RWPE1 (cell line): ENCODE measurements at places on chromosomes 6 and 20.

DNA sequence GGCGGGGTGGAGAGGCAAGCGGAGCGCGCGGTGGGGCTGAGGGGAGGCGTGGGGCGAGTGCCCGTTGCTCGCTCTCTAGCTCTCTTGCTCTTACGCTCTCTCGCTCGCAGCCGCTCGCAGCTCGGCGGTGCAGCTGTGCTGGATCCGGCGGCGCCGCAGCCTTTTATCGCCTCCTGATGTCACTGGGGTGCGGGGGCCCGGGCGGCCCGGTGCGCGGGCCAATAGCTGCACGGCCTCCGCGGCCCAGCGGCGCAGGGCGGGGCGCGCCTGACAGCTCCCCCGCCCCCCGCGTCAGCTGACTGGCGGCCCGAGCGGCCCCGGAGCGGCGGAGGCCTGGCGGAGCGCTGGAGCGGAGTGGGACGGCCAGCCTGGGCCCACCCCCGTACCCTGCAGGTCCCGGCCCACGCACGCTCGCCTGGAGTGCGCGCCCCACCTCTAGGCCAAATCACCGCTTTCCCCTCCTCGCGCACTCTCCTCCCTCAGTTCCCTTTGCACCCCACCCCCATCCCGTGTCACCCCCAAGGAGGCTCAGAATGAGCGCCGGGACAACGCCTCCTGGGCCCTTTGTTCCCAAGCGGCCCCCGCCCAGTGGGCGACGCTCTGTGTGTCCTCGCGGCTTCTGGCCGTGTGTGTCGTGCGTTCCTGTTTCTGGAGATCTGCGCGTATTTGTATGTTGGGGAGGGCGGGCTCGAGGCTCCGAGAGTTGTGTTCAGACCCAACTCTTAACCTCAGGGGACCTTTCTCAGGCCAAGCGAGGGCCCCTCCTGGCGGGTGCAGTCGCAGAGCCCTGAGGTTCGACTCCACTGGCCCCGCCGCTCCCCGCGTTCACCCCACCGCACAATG lies at the start of gene MAFB:
Gene MAFB, minus strand, starts transcription at position 137 of the 843 bp plus-strand sequence. CDS start 386 bp downstream, outside the sequence.
- DNase-seq = peak; percentile 96

- peak; percentile 36 for DNase-seq
Measured at GRCh38 chr6:56690519-56691285, 48.0 kb upstream of the DST start.

DNA sequence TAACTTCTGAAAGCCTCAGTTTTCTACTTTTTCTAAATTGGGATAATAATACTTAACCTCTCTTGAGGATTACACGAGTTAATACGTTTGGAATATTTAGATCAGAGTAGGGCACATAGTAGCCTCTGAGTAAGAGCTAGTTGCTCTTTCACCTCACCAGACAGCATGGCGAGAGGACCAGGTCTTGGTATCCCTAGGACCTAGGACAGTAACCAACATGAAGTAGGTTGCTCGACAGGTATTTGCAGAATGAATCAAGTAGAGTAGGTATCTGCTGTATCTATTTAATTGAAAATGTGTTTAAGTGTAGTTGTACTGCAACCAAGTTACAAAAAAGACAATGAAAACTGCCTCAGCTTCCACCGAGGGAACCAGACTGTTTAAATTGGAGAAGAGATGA lies 1.4 kb downstream of the CDC5L start:
- no peak for DNase-seq

DNA sequence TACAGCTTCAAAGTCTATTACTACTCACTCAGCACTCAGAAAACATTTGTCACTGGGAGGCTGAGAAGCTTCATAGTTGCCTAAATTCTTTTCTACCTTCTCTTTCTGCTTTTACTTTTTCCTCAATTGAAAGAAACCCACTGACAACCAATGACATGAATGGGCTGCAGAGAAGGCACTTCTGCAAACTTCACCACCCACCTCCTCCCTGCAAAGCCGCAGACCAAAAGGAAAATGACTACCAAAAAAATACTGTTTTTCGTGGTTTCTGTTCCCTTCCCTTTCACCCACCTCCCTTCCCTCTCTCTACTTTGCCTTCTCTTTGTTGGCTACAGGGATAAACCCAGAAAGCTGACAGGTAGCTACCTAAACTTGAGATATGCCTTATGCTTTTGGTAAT lies 3.2 kb downstream of the GNAS-AS1 start:
- no peak for DNase-seq

GRCh38 chr6:34051331-34051919 lies 94.5 kb downstream of the GRM4 start:
- DNase-seq = no peak

GRCh38 chr20:49584418-49585382 lies 16.8 kb upstream of the PTGIS start:
- no peak for DNase-seq

GRCh38 chr20:2654384-2654822 lies 2.0 kb downstream of the NOP56 start:
- no peak for DNase-seq

GRCh38 chr20:57148263-57148662 lies 118.2 kb downstream of the BMP7 start:
- DNase-seq = no peak

DNA sequence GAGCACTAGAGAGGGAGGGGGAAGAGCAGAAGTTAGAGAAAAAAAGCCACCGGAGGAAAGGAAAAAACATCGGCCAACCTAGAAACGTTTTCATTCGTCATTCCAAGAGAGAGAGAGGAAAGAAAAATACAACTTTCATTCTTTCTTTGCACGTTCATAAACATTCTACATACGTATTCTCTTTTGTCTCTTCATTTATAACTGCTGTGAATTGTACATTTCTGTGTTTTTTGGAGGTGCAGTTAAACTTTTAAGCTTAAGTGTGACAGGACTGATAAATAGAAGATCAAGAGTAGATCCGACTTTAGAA lies 2.0 kb downstream of the ID4 start:
- DNase-seq = no peak

DNA sequence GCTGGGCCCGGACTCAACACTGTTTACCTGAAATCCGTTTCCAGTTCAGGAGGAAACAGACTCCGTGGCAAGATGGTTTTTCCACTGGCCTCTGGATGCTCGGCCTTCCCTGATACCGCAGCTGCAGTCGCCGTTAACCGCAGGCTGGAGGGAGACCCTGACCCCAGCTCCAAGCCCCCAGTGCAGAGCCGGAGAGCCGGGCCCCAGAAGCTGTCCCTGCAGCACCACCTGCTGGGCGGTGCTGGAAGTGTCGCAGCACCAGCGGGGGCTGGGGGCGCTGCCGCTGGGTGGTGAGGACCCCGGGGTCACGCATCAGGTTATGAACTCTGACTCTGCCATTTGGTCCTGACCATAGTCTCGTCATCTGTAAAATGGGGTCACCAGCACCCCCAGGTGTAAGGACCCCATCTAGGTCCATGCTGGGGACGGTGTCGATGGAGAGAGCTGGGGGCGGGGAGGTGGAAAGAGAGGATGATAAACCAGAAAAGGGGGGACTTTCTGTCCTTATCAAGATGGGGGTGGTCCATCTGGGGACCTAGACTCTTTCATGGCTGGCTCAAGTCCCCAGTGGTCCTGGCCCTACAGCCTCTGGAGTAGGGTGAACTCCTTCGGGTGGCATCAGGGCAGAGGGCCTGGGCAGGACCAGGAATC lies 20.8 kb upstream of the CHRNA4 start:
- peak; percentile 68 for DNase-seq

DNA sequence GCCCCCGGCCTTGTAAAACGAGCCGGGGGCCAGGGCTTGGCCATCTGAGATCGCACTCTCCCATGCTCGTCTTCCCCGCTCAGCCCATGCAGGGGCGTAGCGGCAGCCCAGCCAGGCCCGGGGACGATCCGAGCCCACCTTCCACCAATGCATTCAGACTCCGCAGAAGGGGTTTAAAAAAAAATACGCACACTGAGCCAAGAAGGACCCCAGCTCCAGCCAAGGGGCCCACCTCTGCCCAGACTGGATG lies 320 bp downstream of the GSTA4 start:
- no peak for DNase-seq

DNA sequence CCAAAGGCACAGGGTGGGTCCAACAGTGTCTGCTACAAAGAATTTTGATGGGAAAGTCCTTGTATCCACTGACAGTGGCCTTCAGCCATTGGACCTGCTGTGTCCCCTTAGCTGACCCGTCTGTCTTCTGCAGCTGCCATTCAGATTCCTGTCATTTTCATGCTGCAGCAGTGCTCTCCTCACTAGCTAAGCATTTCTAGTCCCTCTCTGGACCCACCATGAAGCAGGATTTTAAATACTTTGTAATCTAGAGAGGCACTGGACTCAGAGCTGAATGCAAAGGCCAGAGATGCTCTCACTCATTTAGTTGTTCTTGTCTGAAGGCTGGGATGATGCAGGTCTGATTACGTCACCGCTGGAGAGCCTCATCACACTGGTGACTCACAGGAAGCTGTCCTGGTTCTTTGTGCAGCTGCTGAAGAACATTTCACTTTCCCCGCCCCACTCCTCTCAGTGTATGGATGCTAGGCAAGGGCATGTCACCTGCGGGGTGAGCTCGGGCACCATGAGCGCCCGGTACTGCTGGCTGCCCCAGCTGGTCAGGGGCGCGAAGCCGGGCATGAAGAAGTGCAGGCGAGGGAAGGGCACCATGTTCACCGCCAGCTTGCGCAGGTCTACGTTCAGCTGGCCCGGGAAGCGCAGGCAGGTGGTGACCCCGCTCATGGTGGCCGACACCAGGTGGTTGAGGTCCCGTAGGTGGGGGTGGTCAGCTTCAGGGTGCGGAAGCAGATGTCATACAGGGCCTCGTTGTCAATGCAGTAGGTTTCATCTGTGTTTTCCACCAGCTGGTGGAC lies 19.4 kb upstream of the TUBB2A start:
- peak; percentile 88 for DNase-seq

DNA sequence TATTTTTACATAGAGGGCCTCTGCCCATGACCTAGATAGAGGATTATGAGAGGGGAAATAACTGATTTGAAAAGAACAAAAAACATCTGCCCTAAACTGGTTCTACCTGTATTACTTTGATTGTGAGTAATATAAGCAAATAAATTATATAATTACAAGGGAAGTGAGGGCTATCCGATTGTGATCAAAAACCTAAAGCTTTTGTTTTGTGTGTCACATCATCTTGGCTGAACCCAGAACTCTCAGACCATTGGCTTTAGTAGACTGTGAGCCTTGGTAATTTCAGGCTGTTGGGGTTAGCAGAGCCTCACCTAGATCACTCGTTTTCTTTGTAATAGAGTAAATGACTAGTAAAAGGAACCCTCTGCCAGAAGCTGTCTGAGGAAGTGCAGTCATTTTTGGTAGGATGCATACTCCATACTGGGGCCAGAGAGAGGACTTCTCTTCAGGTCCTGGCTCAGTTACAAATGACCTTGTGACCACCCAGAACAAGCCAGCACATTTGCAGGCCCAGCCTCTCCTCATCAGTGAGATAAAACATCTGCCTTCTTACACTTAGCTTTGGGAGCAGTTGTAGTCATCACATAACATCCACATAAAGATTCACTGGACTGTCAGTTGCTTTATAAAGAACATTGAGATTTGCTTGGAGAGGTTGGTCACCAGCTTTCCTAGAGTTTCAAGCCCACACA lies 13.5 kb downstream of the STK35 start:
- no peak for DNase-seq

DNA sequence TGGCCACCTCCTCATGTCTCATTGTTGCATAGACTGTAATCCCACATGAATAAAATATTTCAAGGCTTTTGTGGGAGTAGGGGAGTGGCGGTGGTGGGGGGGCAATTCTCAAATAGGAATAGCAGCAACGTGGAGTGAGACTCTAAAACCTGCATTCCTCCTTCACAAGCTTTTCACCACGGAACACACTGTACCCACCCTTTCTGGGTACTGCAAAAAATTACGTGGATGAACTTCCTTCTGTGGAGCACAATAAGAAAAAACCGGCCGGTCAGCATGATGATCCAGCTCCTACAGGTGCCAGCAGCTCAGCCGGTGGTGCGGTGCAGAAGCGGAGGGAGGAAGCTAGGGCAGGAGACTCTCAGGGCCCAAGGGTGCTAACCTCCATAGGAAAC lies 930 bp upstream of the RRAGD start:
- no peak for DNase-seq

GRCh38 chr20:43893930-43894329 lies 20.7 kb upstream of the TOX2 start:
- DNase-seq = peak; percentile 77

DNA sequence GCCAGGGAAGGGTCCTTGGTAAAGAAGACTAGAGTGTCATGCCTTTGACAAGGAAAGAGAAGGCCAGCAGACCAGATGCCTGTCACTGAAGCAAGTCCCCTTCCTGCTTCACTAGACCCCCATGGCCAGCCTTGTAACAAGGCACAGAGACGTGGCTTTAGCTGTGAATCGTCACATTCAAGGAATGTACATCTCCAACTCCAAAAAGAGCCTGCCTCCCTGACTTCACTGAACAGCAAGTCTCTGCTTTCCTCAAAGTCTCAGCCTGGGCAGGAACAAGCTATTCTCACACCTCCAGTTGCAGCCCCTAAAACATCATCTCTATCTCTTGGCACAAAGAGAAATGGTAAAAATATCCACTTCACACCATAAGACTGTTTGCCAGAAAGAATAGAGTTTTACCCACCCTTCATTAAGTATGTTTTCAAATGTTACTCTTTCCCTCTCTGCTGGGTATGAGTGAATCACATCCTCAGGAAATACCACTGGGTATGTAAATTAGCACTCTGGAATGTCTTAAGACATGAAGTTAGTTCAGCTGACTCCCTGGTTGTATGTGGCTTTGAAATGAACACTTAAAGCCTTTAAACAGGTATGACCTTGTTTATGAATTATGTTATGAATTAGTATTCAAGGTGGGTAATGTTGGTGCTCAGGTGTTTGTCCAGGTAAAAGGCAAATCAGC lies 46.4 kb upstream of the NT5E start:
- peak; percentile 87 for DNase-seq

GRCh38 chr20:32672394-32672981 lies 1.3 kb downstream of the C20orf203 start:
- DNase-seq = no peak

DNA sequence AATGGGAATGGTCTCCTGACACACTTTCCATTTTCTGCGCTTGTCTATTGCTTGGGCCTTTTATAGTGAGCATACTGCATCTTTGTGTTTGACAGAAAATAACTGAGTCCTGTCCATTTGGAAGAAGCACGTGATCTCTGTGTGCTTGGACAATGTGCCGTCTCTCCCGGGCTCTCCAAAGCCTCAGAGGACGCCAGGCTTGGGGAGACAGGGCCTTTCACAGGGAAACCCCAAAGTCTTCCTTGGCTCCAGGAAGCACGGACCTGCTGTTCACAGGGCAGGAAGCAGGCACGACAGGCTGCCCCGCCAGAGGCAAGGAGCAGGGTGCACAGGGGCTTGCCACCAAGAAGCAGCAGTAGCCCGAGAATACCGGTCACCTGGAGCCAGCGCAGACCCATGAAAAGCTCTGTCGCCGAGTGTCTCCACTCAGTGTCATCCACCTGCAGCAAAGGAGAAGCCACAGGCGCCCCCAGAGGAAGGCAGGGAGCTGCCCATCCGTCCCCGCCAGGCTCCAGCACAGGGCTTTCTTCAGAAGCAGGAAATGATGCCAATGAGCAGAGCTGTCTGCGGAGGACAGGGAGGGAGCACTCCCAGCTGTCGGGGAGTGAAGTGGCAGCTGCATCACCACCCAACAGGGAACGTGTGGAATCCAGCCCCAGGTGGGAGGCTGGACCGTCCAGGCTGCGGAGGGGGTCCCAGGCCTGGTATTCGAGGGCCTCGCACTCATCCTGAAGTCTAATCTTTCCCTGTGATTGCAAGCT lies 135.1 kb downstream of the AGPAT4 start:
- no peak for DNase-seq
